NCI-H1694 (cell line): ENCODE measurements at places on chromosomes 6 and 20.

DNA sequence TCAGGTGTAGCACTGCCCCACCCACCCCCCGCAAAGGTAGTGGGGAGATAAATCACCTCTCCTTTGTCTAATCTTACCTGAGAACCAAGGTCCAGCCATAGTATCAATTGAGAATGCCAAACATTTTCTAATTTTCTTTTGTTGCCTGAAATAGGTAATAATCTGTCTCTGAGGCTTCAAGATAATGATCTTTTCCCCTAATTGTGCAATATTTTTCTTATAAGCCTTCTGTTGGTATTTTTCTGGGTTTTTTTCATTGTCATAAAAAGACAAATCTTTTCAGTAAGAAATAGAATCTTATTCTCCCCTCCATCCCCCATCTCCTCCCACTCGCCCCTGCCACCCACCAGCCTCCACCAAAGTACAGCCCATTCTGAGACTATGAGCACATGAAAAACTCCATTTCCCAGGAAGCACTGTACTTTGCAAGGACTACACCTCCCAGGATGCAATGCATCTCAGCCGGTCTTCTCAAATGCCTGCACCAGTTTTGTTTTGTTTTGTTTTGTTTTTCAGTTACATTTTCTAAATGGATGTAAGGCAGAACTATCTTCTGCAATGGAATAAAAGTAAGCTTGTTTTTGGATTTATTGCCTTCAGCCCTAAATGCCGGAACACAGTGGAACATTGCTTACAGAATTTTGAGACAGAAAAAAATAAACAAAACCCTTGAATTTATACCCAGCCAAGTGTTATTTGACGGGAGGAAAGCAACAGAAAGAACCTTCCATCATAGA, 268.0 kb downstream of the TFAP2A start:
- peak; percentile 10 for DNase-seq

DNA sequence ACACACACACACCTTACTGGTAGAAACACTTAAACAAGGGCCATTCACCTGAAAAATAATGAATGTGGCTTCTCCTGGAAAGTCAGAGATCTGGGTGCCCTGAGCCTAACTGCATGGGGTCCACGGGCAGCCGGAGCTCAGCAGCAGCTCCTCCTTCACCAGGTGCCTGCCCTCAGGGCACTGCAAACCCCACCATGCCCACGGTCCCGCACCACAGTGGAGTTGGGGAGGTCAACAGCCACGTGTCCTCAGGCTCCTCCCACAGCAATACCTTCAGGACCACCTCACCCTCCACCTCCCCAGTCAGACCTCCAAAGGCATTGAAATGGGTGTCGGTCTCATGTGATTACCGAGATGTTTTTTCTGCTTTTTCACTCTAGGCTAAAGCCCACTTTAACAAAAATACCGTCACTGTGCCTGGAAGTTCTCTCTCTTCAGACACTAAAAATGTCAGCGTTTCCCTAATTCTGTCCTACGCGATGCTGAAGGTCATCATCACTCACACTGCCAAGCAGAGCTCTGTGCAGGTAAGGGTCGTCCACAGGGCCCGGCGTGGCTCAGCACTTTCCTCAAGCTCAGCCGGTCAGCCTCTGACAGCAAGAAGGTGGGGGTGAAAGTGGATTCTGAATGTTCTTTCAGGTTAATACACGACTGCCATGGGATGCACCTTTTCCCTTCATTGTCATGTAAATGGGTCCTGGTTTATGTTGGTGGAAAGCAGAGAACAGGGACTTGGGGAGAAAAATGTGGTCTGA, 48.9 kb downstream of the CDK5RAP1 start:
- no peak for DNase-seq

DNA sequence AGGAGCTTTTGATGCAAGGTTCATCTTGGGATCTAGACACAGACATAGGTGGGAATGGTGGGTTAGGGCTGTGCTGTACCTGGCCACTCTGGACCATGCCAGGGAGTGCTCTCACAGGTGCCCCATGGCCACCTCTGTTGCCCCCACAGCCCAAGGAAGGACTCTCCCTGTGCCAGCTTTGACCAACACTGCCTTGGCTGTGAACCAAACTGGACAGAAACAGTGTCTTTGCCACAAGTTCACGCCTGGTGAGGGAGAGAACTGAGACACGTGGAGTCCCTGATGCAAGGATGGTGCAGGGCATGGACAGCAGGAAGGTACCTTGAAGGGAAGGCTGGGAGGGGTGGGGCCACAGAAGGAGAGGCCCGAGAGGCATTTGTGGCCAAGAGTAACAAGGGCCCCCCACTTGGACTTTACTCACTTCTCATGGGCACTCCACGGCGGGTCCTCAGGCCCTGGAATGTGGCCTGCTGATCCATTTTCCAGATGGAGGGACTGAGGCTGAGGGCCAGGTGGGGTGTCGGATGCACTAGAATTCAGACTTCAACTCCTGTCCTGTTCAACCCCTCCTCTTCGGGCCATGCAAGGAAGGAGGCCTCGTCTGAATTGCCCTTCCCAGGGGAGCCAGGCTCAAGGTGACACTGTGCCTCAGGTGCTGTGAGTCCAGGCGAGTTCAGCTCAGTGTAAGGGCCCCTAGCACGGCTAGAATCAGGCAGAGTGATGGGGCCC, 103.3 kb downstream of the YTHDF1 start:
- DNase-seq = no peak

DNA sequence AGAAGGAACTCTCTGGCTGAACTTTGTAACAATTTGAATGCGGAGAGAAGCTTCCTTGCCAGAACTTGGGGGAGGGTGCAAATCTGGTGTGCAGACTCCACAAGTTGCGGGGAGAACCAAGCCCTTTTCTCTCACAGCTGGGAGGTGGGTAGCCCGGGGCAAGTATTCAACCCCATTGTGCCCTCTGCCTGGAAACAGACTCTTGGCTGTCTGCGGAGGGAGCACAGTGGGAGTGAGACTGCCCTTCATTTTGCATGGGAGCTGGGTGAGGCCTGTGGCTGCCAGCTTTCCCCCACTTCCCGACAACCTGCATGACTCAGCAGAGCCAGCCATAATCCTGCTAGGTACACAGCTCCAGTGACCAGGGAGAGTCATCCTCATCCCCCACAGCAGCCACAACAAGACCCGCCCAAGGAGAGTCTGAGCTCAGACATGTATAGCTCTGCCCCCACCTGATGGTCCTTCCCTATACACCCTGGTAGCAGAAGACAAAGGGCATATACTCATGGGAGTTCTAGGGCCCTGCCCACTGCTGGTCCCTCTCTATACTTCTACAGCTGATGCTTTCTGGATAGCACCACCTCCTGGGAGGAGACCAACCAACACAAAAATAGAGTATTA, 29.4 kb upstream of the TPD52L1 start:
- no peak for DNase-seq
